ENCODE measurements at places on chromosomes 13 and 19.

GRCh38 chr19:45358213-45358792, 12.1 kb downstream of the ERCC2 start:
- no peak for DNase-seq

DNA sequence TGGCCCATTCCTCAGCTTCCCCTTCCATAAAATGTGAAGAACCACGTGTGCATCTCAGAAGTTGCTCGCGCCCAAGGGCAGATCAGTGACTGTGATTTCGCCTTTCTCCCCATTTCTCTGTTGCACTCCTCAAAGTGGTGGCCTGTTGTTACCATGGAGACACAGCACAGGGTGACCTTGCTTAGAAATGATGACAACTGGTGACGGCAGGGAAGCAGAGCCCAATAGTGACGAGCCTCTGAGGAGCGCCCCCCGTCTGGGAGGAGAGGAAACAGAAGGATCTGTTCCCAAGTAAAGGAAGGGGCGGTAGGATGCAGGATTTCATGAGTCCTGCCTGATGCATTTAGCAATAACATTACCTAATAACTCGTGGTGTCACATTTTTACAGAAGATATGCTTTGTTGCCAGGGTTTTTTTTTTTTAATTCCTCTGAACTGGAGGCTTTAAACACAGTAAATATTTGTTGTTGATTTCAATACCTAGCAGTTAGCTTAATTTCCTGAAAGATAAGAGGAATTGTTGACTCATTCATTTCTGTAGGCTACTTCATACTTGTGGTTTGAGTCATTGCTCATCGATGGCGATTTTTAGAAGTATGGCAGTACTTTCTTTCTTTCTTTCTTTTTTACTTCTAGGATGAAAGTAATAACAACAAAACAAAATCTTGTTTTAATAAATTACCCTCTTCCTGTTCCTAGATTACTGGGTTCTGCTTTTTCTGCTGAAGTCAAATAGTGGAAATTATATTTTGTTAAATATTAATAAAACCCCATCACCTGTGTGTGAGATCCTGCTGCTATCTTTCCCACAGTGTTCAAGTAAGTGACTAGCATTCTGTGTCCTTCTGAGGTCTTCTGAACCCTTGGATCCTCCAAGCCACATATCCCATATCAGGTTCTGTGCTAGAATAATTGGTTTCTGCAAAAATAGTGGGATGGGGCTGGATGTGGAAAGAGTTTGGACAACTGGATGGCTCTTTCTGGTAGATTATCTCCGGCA, 36.0 kb downstream of the MBNL2 start:
- DNase-seq = peak; percentile 47

- no peak for DNase-seq
Observed at GRCh38 chr13:92938486-92939020, 288.1 kb upstream of the GPC6 start.

DNA sequence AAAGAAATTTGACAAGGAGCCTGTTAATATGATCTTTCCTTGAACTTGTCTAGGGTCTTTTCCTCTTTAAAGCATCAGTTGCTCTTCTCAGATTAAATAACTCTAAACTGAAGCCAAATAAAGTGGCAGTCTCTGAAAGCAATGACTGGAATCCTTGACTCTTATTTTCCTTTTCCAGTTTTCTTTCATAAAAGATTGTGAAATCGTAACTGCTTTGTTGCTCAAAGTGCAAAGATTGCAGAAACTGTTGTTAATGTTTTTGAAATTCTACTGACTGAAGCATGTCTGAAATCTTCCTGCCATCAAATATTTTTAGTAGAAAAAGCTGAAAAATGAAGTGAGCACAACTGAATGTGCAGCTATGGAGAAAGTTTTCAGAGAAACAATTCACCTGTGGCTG, 1.9 kb downstream of the NHLRC3 start:
- DNase-seq = no peak

GRCh38 chr19:678791-679388, 2.7 kb downstream of the FSTL3 start:
- no peak for DNase-seq

DNA sequence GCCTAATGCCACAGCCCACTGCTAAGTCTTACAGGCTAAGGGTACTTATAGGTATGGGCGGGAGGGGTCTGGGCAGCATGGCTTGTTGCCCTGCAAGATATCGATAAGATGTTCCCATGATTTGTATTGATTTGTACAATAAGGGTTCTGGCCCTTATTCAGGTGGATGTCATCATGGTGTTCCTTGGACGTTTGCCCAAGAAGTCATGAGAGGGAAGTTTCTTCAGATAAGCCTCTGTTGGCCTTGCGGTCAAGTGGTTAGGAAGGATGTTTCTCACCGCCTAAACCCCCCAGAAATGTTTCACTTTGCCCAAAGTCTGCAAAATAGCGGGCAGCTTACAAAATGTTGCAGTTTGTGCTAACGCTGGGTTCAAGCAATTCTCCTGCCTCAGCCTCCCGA, 7.3 kb downstream of the PARP4 start:
- DNase-seq = no peak

DNA sequence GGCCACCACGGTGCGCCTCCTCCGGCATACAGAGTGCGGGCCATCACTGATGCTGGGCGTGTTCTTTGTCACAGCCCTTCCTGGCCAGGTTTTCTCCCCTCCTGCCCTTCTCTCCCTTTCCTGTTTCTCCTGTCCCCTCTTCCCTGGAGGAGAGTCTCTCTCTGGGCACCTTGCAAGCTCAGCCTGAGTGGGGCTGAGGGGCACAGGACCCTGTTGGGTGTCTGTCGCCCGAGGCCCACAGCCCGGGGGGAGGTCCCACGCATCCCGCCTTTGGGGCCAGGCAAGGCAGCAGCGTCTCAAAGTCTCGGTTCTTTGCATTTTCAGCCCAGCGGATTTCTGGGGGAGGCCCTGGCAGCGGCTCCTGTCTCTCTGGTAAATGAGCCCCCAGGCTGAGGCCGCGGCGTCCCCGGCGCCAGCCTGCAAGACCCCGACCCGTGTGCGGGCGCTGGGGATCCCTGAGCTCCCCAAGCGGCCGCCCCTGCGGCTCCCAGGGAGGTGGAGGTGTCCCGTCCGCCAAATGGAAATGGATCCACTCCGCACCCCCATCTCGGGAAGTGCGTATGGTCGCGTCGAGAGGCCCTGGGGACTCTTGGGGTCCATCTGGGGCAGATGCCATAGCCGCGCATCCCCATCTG, 47.2 kb downstream of the COMP start:
- no peak for DNase-seq

GRCh38 chr13:41577436-41577835, 120.1 kb downstream of the RGCC start:
- DNase-seq = no peak

- DNase-seq = no peak
Observed at GRCh38 chr19:47408156-47408938, 11.0 kb downstream of the MEIS3 start.

DNA sequence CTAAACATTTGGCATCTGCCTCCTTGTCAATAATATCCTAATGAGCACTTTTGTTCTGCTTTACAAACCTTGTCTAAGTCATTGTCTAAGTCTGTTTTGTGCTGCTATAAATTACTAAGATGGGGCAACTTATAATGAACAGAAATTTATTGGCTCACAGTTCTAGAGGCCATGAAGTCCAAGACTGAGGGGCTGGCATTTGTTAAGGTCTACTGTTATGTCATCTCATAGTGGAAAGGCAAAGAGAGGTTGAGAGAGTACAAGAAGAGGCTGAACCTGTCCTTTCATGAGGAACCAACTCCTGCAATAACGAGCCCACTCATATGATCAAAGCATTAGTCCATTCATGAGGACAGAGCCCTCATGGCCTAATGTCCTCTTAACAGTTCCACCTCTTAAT, 72.7 kb upstream of the KLF12 start:
- no peak for DNase-seq

- no peak for DNase-seq
Observed at GRCh38 chr19:10332158-10332964, 968 bp downstream of the RAVER1 start.

GRCh38 chr13:113967729-113968462, 6.0 kb downstream of the C13orf46 start:
- no peak for DNase-seq

- DNase-seq = peak; percentile 77
Observed at GRCh38 chr13:35818633-35819067, 312.5 kb downstream of the DCLK1 start.

DNA sequence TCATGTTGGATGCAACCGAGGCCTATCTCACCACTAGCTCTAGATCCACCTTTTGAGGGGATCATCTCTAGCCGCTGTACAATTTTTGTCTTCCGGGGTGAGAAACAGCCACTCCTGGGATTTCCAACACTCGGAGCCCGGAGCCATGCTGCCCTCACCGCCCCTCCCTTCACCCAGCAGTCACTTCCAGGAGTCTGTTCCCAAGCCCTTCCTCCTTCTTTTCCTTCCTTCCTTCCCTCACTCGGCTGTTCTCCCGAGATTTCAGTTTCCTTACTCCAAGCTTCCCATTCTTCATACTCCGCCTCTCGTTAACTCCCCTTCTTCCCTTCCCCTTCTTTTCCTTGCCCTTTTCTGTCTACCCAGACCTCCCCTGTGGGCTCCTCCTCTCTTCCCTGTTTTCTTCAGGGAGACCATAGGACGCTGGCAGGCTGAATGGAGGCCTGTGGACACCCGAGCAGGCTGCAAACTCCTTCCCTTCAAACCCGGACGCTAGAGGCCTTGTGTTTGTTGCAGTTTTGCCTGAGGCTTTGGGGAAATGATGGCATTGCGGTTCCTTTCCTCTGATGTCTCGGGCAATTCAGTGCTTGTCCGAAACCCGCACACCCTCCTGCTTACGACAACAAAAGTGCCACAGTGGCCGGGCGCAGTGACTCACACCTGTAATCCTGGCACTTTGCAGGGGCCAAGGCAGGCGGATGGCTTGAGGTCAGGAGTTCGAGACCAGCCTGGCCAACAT, 96.0 kb downstream of the CAB39L start:
- no peak for DNase-seq

DNA sequence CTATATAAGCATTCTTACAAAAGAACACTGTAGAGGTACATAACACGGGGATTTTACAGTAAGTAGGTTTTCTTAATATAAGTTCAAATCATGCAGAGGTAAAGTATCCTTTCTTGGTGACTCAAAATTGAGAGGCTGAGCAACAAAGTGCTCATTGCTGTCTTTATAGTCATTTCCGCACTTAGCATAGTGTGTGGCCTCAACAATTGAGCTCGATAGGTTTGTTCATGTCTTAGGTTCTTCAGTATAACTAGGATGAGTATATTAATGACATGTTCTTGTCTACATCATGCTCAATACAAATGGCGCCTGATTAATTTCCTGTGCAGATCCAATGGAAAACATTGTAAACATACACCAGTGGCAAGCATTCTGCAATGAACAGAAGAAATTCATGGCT, 1.4 kb downstream of the WDFY2 start:
- DNase-seq = peak; percentile 25

GRCh38 chr13:98889419-98890085, 88.3 kb downstream of the DOCK9 start:
- no peak for DNase-seq

- DNase-seq = no peak
Observed at GRCh38 chr13:107020393-107020792, 452.5 kb upstream of the ARGLU1 start.

DNA sequence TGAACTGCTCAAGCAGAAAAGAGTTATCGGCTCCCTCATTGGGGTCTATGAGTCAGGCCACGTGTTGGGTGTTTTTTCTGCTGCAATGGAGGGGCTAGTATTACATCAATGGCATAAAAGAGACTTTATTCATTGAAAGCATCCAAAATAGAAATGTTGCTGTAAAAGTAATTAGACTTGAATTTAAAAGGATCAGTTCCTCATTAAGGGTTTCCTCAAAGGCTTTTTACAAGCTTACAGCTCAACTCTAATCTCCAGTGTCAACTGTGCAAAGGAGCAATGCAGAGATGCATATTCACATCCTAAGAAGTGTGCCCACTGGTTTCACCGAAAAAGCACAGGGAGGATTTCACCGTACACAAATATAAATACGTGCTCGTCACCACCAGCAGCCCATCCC, 300.3 kb downstream of the FOXO1 start:
- DNase-seq = no peak

DNA sequence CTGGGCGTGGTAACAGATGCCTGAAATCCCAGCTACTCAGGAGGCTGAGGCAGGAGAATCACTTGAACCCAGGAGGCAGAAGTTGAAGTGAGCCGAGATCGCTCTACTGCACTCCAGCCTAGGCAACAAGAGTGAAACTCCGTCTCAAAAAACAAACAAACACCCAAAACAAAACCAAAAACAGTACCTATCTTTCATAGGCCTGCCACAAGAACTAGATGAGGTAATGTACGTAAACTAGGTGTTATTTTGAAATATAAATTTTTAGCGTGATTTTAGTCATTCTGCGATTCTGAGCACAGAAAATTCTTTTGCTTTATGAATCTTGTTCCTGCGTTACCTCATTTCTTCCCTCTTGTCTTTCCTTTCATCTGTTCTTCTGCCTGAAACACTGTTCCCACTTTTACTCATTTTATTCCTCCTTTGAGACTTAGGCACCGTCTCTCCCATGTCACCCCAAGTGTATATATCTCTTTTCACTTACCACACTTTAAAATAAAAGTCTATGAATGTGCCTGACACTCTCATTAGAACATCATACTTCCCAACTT, 238.2 kb upstream of the HTR2A start:
- DNase-seq = no peak

GRCh38 chr13:66040506-66040905, 1189.6 kb downstream of the PCDH9 start:
- DNase-seq = no peak

- DNase-seq = no peak
Observed at GRCh38 chr13:112783978-112784371, 94.1 kb downstream of the ATP11A start.

DNA sequence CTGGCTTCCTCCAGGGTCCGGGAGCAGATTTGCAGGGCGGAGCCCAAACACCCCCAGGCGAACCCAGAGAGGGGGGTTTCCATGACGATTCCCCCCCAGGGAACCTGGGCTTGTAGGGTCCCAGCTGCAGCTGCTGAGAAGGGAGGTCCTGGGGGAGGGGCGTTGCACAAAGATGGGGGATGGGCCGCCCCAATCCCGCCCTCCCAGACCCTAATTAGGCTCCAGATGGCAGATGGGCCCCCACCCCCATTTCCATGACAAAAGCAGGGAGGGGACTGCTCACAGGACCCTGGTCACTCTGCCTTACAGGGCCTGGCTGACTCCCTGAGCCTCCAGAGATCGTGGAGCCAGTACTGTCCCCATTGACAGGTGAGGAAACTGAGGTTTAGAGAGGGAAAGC, 15.2 kb downstream of the ELAVL3 start:
- DNase-seq = no peak

DNA sequence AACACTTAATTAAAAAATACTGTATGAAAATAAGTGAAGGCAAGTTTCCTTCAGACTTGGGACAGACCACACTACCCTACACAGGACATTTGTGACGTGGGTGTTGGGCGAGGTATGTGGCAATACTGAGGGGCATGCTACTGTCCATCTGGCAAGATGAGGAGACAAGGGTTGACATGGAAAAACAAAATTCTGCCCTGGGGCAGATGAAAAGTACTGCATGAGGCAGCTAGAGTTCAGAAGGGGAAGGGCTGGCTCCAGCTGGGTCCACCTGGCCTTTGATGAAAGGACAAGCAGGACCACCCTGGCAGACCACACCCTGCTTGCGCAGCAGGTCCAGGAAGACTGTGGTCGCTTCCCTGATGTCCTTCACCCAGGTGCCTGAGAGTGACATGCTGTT, 43.2 kb downstream of the LATS2 start:
- DNase-seq = no peak

GRCh38 chr19:56689198-56689597, 17.6 kb upstream of the ZNF835 start:
- DNase-seq = no peak

Data from cerebellar cortex (tissue), 1 donor.